ENCODE measurements at places on chromosomes 13 and 19. TPM values are rescaled to one million over a fixed set of nuclear protein-coding genes. Genes with fewer than 3 reads are reported as not detected.

NLRP9 gene
- not detected for total RNA-seq

ETV2 gene
- total RNA-seq: 0.62 TPM

TRAPPC5 gene
- total RNA-seq: 60.1 TPM

ZNF563 gene
- total RNA-seq: 5.4 TPM

ZNF578 gene
- 3.8 TPM for total RNA-seq

- H3K27ac ChIP-seq: no peak overlapping the region
- H3K27me3 ChIP-seq: no peaks in the 10 kb centered on the region
- no peak for DNase-seq
- no peaks in the 10 kb centered on the region for H3K4me1 ChIP-seq
- no peak overlapping the region for H3K4me3 ChIP-seq
- no peaks in the 10 kb centered on the region for H3K36me3 ChIP-seq
These were observed 17.1 kb downstream of the PCCA start for GRCh38 chr13:100106005-100106404.

GRCh38 chr13:94996445-94996844, 284.1 kb upstream of the SOX21 start:
- no peak overlapping the region for H3K4me3 ChIP-seq
- DNase-seq: no peak
- no peak overlapping the region for H3K27ac ChIP-seq
- H3K4me1 ChIP-seq: no peaks in the 10 kb centered on the region

GRCh38 chr13:60957816-60958215, 457.8 kb downstream of the PCDH20 start:
- no peak overlapping the region for H3K27ac ChIP-seq
- no peaks in the 10 kb centered on the region for H3K27me3 ChIP-seq
- no peak overlapping the region for H3K4me3 ChIP-seq
- no peaks in the 10 kb centered on the region for H3K4me1 ChIP-seq
- DNase-seq: no peak

GRCh38 chr13:62613819-62614218, 1198.2 kb upstream of the PCDH20 start:
- no peaks in the 10 kb centered on the region for H3K27me3 ChIP-seq
- no peak for DNase-seq
- no peak overlapping the region for H3K4me3 ChIP-seq
- H3K27ac ChIP-seq: no peak overlapping the region
- H3K36me3 ChIP-seq: no peaks in the 10 kb centered on the region

- H3K4me1 ChIP-seq: no peaks in the 10 kb centered on the region
- peak; percentile 58 for DNase-seq
- peak overlapping the region; percentile 82 for H3K4me3 ChIP-seq
These were observed 500 bp downstream of the ZFP30 start for GRCh38 chr19:37654629-37655300.

- DNase-seq: no peak
- no peaks in the 10 kb centered on the region for H3K4me1 ChIP-seq
- H3K4me3 ChIP-seq: no peak overlapping the region
- no peaks in the 10 kb centered on the region for H3K36me3 ChIP-seq
- no peaks in the 10 kb centered on the region for H3K27me3 ChIP-seq
- no peak overlapping the region for H3K27ac ChIP-seq
These were observed 805.6 kb upstream of the ARGLU1 start for GRCh38 chr13:107373551-107373950.

DNA sequence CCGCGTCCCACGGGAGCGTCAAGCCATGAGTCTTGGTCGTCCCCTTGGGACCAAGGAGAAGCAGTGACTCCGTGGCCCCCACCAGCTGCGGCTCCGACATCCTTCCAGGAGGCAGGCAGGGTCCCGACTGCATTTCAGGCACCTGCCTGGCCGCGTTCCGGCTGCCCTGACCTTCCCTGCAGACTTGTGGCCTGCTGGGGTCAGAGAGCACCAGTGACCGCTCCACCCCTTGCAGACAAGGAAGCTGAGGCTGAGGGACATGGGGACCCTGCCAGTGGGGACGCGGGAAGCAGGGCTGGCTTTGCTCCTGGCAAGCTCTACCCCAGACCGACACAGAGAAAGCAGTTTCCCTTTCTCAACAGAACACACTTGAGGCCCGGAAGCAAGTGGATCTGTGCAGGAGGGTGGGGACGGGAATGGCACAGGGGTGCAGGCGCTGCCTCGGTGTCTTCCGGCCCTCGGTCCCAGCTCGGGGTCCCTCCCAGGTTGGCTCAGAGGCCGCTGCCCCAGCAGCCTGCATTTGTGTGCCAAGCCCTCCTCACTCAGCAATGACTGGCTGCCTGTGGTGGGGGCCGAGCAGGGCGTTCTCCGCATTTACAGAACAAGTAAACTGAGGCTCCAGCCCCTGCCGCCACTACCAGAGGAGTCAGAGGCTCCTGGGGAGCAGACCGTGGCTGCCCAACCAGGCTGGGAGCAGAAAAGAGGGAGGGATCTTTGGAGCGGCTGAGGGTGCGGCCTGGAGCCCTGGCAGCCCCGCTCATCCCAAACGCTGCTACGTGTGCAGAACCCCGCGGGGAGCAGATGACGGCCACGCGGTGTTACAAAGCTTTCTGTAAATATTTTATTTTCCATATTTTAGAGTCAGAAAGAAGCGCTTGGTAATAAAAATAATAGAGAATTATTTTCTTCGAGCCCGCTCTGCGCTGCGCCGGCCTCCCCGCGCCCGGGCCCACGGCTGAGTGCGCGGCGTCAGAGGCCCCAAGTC, 43.9 kb downstream of the GAS6 start:
- no peak overlapping the region for H3K4me3 ChIP-seq
- no peaks in the 10 kb centered on the region for H3K4me1 ChIP-seq

DNA sequence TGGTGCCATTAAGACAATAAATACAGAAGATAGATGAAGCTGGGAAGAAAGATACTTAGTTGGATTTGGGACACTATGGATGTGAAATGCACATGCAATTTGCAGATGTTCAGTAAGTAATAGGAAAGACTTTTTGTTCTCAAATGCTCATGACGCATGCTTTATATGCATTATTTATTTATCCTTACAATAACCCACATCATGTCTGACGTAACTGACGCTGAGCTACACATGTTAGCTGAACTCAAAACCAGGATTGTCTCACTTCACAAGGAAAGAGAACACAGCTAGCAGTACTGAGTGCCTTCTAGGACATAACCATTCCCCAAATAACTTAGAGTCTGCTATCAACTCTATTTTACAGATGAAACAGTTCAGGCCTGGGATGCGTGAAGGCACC, 463.4 kb downstream of the FGF9 start:
- DNase-seq: no peak
- no peak overlapping the region for H3K4me3 ChIP-seq
- no peak overlapping the region for H3K27ac ChIP-seq
- H3K36me3 ChIP-seq: no peaks in the 10 kb centered on the region
- no peaks in the 10 kb centered on the region for H3K27me3 ChIP-seq
